ENCODE measurements at places on chromosomes 5 and 9.

DNA sequence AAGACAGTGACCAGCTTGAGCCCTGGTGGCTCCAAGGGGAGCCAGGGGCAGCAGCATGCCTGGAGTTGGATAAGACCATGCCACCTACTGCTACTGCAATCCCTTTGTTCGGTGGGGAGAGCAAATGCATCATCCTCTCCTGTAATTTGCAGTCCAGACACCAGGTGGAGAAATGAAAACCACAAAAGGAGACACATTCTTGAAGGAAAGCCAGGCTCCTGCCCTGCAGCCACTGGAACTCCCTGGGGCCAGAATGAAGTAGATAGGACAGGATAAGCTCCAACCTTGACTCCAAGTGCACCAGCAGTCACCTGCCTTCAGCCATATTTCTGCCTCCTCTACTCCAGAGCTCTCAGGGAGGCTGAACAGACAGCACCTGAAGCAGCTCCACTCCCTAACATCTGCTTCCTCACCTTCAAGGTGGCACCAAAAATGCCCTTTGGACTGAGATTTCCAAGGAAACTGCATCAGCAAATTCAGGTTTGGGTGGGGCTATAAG, 65.1 kb upstream of the IQGAP2 start:
- no peak for DNase-seq

- DNase-seq = no peak
These were observed 475.5 kb downstream of the SPATA31A7 start for GRCh38 chr9:61665330-61665751.

- DNase-seq = no peak
These were observed 130.0 kb downstream of the CACNA1B start for GRCh38 chr9:138007566-138007917.

GRCh38 chr9:125747053-125747764, at the start of gene PBX3:
TSS of gene PBX3 (plus strand) at chr9:125747373.
- peak; percentile 49 for DNase-seq

DNA sequence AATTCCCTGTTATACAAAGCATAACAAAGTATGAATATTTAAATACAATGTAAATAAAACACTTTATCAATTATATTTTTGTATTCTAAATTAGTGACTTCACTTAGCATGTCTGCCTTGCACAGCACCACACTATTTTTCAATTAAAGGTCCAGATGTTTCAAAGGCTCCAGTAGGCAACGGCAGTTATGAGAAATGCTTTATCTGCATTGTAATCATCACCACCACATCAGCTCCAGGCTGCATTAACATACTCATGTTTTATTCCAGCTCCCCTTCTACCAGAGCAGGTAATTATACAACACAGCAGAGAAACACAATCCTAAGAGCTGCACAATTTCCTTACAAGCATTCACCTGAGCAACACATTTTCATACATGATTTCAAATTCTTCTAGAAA, 102.8 kb downstream of the MAPKAP1 start:
- DNase-seq = no peak

- no peak for DNase-seq
These were observed 152.5 kb downstream of the TRIO start for GRCh38 chr5:14295610-14296009.

DNA sequence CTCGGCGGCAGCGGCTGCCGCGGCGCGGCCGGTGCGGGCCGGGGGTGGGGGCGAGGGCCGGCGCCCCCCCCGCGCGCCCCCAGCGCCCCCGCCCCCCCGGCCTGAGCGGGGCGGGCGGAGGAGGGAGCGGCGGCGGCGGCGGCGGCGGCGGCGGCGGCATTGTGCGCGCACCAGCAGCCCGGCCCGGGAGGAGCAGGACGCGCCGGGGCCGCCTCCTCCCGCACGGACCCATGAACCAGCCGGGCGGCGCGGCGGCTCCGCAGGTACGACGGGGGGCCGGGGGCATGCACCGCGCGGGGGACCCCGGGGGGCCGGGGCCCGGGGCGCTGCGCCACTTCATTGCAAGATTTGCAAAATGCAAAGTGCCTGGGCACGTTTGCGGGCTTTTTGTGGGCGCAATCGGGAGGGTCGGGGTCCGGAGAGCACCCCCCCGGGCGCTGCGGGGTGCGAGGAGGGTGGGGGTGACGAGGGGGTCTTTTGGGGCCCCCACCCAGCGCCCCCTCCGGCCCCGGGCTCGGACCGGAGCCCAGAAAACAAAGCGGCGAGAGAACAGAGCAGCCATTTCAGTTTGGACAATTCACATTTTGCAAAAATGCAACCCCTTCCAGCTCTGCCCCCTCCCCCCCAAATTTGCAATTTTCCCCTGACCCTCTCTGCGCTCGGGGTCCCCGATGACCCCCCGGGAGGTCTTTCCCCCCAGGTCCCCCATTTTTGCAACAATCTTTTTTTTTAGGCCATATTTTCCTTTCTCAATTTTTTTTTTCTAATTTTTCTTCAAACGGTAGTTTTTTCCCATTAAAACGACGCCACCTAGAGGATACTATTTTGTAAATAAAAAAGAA, at the start of gene ZNF618:
ZNF618 (plus strand) TSS at position 159 of the 842 bp plus-strand sequence; CDS start at position 231, 72 bp downstream.
- peak; percentile 1 for DNase-seq

- DNase-seq = peak; percentile 6
These were observed 30.4 kb downstream of the GNG10 start for GRCh38 chr9:111691672-111692329.

GRCh38 chr5:151684690-151685361, 1.9 kb downstream of the SPARC start:
- DNase-seq = no peak

GRCh38 chr5:173581408-173582215, 34.8 kb downstream of the BOD1 start:
- no peak for DNase-seq

GRCh38 chr5:178341091-178341850, 108.7 kb upstream of the PHYKPL start:
- no peak for DNase-seq

- no peak for DNase-seq
These were observed 10.1 kb downstream of the EDIL3 start for GRCh38 chr5:84374568-84374967.

- no peak for DNase-seq
These were observed 31.2 kb downstream of the PRDM6 start for GRCh38 chr5:123120197-123120596.

GRCh38 chr5:160129841-160130240, 10.6 kb upstream of the PWWP2A start:
- DNase-seq = no peak

GRCh38 chr9:114735704-114736103, 53.7 kb upstream of the TEX48 start:
- no peak for DNase-seq

DNA sequence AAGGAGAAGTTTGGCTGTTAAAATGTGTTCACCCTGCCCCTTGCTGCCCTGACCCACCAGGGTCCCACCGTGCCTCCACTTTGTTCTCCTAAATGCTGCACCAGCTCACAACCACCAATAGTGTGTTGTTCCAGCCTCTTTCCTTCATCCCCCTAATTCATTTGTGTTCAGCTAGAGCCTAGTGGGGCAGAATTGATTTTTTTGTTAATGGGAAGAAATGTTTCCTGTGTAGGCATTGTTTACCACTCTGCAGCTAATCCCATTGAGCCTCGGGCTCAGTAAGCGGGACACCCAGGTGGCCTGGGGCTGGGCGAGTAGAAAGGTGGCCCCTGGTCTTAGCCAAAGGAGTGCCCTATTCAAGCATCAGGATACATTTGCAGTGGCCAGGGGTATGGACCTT, 127.6 kb downstream of the MVB12B start:
- no peak for DNase-seq

- DNase-seq = no peak
These were observed 81.6 kb downstream of the RAI14 start for GRCh38 chr5:34737731-34738130.

- DNase-seq = no peak
These were observed 36.0 kb downstream of the RCL1 start for GRCh38 chr9:4828761-4829160.

DNA sequence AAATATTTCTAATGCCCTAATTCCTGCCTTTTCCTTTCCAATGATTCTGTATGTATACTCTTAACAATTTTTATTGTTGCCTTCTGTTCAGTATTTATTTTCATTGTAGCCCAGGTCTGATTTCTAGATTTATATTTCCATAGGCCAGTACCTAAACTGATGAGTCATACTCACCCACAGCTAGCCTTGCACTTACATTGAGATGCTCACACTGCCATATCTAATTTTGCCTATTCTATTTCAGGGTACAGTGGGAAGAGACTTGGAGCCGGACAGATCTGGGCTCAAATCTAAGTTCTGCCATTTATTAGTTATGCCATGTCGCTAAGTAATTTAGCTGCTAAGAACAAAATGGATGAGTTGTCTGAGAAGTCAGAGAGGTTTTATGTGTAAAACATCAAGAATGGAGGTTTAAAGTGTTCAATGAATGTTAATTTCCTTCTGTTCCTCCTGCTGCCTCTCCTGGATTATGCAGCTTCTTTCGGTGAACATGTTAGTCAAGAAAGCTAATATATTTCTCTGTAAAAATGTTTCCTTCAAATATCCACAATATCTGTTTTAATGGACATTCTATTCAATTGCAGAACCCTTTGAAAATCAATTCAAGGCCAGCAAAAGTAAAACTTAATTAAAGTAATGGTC, 62.3 kb upstream of the CDK5RAP2 start:
- DNase-seq = no peak

- DNase-seq = no peak
These were observed 10.9 kb upstream of the TMEM161B start for GRCh38 chr5:88279584-88279983.

DNA sequence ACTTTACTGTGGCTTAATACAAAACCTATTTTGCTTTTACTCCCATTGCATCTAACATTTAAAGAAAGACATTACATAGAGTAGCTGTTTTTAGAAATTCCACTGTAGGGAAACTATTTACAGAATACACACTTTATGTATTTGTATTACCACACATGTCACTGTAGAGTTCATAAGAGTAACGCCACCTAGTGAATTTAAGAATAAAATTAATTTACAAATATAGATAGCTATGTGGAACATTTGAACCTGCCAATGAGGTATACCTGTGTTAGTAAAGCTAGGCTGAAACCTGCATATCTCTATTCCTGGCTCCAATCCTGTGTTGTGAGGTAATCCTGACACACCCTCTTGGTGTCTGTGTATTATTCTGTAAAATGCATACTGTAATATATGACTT, 234.4 kb downstream of the MAST4 start:
- DNase-seq = no peak

GRCh38 chr5:40430101-40430710, 249.5 kb upstream of the PTGER4 start:
- no peak for DNase-seq

DNA sequence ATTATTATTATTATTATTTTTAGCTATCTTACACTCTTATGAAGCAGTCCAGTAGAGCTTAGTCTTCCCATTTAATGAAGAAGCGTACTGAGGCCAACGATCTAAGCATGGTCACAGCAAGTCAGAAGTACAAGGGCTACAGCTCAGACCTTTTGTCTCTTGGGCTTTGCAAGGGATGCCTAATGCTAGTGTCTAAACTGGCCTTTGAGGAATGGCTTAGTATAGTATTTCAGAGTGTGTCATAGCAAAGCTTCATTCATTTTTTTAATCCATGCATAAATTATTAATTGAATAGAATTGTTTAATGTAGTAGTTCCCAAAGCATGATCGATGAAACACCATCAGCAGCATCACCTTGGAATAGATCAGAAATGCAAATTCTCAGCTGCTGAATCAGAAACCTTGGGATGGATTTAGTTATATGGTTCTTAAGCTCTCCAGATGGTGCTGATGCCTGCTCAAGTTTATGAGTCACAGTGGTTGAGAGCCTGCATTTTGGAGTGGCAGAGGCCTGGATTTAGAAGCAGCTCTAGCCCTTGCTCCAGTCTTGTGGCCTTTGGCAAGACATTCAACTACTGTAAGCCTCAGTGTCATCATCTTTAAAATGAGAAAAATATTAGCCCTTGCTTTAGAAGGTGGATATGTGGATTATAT, 6.1 kb downstream of the IL12B start:
- no peak for DNase-seq

DNA sequence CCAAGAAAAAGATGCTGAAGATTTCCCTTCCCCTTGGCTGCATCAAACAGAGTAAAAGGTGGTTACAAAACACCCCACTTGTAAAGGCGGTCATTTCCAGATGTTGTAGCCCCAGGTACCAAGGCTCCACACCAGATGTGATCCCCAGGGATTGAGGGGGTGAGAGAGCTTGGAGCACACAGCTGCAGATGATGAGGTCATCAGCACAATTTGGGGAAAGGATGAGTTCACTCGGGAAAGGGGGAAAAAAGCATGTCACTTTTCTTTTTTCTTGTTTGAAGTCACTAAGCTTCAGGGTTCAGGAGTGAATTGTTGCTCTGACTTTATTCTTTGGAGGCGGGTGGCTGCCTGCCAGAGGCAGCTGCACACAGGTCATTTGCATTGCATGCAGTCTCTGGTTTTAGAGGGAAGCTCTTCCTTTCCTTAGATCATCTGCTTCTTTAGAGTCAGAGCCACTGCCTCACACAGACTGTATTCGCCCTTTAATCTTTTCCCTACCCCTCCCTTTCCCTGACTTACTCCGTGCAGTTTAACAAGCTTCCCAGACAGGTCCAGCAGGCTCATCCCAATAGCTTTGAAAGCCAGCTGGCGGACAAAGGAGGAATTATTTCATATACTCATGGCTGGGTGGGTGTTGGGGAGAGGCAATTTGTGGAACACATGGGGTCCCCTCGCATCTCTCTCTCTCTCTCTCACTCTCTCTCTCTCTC, 409.3 kb upstream of the SLC24A2 start:
- DNase-seq = no peak
